Activated T-cell treated with anti-CD3 and anti-CD28 coated beads, Interleukin-2, amount 50 U/mL, for 72 hours (primary cell): ENCODE measurements at places on chromosomes 4 and X.

- no peak for DNase-seq
- no peak overlapping the region for H3K27ac ChIP-seq
- H3K4me1 ChIP-seq = peaks cover 24% of the 10 kb centered on the region
- peak overlapping the region; percentile 87 for H3K4me3 ChIP-seq
Observed at GRCh38 chr4:140523370-140523856, 555 bp upstream of the ELMOD2 start.

DNA sequence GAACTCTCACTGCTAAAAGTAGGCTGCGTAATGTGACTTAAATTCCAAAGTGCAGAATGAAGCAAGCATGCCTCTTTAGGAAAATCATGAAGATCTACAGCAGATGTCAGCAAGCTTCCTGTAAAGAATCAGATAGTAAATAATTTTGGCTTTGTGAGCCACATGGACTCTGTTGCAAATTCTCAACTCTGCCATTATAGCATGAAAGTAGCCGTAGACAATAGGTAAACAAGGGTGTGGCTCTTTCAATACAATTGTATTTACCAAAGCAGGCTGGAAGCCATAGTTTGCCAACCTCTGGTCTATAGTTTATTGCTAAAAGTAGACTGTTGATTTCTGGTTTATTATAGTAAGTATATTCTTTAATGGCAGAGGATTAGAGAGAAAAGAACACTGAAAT, 80.3 kb upstream of the FAM9B start:
- H3K4me3 ChIP-seq = no peak overlapping the region
- no peaks in the 10 kb centered on the region for H3K36me3 ChIP-seq
- peaks cover 13% of the 10 kb centered on the region for H3K27me3 ChIP-seq
- H3K4me1 ChIP-seq = peaks cover 14% of the 10 kb centered on the region
- no peak overlapping the region for H3K27ac ChIP-seq

- no peak overlapping the region for H3K4me3 ChIP-seq
- peaks cover 62% of the 10 kb centered on the region for H3K4me1 ChIP-seq
- H3K27me3 ChIP-seq = no peaks in the 10 kb centered on the region
- H3K27ac ChIP-seq = no peak overlapping the region
- peaks cover 5% of the 10 kb centered on the region for H3K36me3 ChIP-seq
Observed at GRCh38 chr4:150982557-150983233, 32.4 kb downstream of the LRBA start.

- peaks cover 25% of the 10 kb centered on the region for H3K4me1 ChIP-seq
- H3K36me3 ChIP-seq = peaks cover 3% of the 10 kb centered on the region
- H3K4me3 ChIP-seq = peak overlapping the region; percentile 18
Observed at GRCh38 chrX:31099536-31100090, 27.8 kb upstream of the FTHL17 start.

DNA sequence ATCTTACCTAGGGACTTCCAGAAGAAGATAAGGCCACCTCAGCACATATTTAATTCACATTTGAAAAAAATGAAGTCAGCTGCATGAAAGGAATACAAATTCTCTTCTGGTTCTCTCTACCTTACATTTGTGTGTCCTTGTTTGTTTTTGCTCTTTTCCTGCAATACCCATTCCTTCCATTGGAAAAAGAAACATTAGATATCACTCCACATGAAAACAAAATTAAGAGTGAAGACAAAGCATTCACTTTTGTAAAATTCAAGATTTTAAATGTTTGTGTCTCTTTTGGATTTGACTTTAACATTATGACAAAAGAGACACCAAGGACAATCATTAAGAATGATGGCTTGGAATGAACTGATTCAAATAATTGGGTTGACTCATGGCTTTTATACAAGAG, 1351.8 kb downstream of the FSTL5 start:
- H3K4me1 ChIP-seq = no peaks in the 10 kb centered on the region
- no peak for DNase-seq
- no peaks in the 10 kb centered on the region for H3K27me3 ChIP-seq
- no peak overlapping the region for H3K27ac ChIP-seq
- no peak overlapping the region for H3K4me3 ChIP-seq
- H3K36me3 ChIP-seq = peaks cover 2% of the 10 kb centered on the region

DNA sequence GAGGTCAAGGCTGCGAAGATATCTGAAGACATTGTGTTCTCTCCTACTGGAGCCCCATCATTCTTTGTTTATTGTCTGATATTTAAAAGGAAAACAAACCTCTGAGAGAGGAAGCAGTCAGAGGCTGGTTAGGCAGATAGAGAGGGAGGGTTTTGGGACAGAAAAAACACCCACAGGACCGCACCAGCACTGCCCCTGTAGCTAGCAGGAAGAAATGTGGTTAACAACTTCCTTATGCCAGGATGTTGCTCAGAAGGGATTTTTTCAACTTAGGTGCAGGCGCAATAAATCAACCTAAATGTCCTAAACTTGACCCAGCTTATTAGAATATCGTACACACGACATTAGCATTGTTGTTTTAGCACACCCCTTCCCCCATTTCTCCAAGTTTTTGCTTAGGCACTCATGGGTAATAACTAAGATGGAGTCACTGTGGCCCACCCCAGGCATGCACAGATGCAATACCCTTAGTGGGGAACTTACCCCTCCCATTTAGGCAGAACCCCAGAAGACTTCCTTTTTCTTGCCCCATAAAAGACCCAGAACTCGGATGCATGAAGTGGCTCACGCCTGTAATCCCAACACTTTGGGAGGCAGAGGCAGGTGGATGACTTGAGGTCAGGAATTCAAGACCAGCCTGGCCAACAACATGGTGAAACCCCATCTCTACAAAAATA, 2.8 kb upstream of the ZNF718 start:
- peak overlapping the region; percentile 24 for H3K4me3 ChIP-seq
- peak; percentile 21 for DNase-seq
- peaks cover 42% of the 10 kb centered on the region for H3K36me3 ChIP-seq

GRCh38 chr4:145279122-145279960, 99.0 kb upstream of the OTUD4 start:
- H3K4me3 ChIP-seq = no peak overlapping the region
- no peak for DNase-seq
- no peak overlapping the region for H3K27ac ChIP-seq
- no peaks in the 10 kb centered on the region for H3K27me3 ChIP-seq
- no peaks in the 10 kb centered on the region for H3K36me3 ChIP-seq
- H3K4me1 ChIP-seq = no peaks in the 10 kb centered on the region

- H3K27ac ChIP-seq = no peak overlapping the region
- DNase-seq = no peak
- H3K27me3 ChIP-seq = peaks cover 6% of the 10 kb centered on the region
- peaks cover 16% of the 10 kb centered on the region for H3K4me1 ChIP-seq
- peak overlapping the region; percentile 60 for H3K4me3 ChIP-seq
Observed at GRCh38 chr4:17323554-17324385, 188.1 kb downstream of the QDPR start.

GRCh38 chr4:152309418-152309817, 226.5 kb downstream of the FBXW7 start:
- H3K36me3 ChIP-seq = no peaks in the 10 kb centered on the region
- H3K27me3 ChIP-seq = no peaks in the 10 kb centered on the region
- H3K4me3 ChIP-seq = no peak overlapping the region
- H3K27ac ChIP-seq = peak overlapping the region; percentile 16
- DNase-seq = no peak
